Tongue (tissue), 3 donors: ENCODE measurements at places on chromosomes 7 and 10.

DNA sequence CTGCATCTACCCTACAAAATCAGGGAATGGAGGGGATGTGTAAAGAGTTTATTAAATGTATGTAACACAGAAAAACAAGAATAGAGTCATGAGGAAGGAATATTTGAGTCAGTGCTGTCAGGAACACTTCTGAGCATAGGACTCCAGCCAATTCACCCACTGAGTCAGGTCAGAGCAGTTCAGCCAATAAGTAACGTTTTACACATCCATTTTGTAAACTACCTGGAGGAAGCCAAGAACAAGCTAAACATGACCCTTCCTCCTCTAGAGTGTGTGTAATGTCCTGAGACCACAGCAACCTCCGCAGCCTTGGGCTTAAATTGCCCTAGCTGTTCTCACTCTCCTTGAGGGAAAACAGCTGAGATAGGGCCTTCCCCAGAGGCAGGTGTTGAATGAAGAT is 691.5 kb upstream of the LRRN3 start:
- DNase-seq: no peak

GRCh38 chr10:7853226-7853842 is 35.0 kb downstream of the TAF3 start:
- DNase-seq: no peak

DNA sequence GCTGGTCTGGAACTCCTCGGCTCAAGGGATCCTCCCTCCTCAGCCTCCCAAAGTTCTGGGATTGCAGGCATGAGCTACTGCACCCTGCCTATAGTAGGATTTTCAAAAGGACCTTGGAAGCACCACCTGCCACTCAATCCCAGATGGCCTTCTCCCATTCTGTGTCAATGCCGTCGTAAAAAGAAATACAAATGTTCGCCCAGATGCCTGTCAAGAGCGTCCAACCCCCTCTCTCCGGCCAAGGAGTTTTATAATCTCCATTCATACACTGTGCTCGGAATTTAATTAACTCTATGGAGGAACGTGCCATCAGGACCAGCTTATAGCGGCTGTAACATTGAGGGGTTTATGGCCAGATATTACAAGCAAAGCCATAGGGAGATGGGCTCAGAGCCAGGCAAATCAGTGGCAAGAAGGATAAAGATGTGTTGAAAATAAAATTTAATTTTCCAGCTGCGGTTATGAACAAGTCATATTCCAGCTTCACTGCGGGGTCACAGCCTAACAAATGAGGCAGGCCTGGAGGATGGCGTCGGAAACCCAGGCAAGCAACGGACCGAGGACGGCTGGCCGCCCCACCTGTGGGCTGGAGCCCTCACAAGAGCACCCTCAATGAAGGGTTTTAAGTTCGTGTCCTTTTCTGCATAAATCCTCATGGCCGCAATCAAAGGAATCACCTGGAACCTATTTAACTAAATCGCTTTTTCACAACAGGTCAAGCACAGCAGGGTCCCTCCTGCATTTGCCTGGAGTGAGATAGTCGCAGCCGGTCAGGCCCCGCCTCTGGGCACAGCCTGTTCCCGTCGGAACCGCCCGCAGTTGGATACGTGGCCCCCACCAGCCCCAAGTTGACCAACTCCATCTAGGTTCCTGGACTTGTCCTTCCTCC is 374.5 kb upstream of the FOXK1 start:
- no peak for DNase-seq

- peak; percentile 42 for DNase-seq
Observed at GRCh38 chr10:57657164-57657765, 610.4 kb downstream of the IPMK start.

GRCh38 chr10:129418496-129419225 is 48.4 kb upstream of the MGMT start:
- DNase-seq: no peak
